ENCODE measurements at places on chromosomes 13 and 19.

DNA sequence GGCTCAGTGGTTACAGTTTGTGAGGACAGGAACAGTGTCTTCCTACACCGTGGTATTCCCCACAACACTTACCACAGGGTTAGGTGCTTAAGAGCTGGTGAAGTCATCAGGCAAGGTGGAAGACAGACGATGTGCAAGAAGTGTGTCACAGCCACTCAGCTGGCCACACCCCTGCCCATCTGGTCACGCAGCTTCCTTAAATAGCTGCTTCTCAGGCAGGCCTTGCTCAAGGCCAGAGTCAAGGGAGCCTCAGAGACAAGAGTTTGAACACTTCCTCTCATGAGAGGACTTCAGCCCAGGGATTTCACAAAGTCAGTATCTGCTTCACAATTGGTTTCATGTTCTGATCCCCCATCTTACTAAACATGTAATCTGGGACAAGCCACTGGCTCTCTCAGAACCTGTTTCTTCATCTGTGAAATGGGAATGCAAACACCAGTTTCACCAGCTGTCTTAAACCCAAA lies 80.3 kb upstream of the FRY start:
- no peak for DNase-seq

- no peak for DNase-seq
Measured at GRCh38 chr13:97505017-97505416, 71.0 kb downstream of the RAP2A start.

DNA sequence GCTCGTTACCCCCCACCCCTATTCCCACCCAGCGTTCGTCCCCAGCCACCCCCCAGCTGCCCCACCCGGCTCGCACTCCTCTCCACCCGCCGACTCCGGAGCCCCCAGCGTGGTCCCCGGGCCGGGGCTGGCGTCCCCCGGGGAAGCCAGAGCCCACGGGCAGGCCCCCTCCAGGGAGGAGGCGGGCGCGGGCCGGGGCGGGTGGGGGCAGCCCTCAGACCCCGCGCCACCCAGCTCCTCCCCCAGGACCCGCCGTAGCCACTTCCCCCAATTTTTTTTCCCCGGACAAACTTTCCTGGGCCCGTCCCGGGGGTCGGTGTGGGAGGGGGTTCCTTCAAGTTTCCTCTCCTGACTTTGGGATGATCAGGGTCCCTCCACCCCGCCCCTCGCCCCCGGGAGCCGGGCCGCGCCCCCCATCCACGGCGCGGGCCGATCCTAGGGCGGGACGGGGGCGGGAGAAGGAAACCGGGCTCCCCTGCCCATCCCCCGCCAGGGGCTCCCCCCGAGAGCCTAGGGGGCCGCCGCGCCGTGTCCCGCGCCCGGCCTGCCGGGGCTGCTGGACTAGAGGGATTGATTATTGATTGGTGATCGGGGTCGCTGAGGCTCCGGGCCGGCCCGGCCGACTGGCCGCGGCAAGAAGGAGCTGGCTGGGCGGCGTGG lies 927 bp upstream of the TSHZ3 start:
- DNase-seq, result no peak

DNA sequence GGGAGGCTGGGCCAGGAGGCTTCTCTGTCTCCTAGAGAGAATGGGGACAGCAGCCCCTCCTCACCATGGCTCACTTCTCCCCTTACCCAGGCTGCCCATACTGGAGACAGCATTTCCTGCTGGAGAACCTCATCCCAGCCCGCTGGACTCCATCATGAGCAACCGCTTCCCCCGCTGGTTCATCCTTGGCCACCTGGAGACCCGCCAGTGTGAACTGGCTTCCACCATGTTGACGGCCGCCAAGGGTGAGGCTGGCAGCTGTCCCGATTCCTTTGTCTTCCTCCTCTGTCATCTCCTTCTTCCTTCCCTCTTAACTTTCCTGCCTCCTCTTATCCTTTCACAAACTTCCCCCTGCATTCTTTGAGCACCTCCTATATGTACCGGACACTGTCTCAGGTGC lies 28.0 kb downstream of the ZSWIM4 start:
- DNase-seq, result no peak

DNA sequence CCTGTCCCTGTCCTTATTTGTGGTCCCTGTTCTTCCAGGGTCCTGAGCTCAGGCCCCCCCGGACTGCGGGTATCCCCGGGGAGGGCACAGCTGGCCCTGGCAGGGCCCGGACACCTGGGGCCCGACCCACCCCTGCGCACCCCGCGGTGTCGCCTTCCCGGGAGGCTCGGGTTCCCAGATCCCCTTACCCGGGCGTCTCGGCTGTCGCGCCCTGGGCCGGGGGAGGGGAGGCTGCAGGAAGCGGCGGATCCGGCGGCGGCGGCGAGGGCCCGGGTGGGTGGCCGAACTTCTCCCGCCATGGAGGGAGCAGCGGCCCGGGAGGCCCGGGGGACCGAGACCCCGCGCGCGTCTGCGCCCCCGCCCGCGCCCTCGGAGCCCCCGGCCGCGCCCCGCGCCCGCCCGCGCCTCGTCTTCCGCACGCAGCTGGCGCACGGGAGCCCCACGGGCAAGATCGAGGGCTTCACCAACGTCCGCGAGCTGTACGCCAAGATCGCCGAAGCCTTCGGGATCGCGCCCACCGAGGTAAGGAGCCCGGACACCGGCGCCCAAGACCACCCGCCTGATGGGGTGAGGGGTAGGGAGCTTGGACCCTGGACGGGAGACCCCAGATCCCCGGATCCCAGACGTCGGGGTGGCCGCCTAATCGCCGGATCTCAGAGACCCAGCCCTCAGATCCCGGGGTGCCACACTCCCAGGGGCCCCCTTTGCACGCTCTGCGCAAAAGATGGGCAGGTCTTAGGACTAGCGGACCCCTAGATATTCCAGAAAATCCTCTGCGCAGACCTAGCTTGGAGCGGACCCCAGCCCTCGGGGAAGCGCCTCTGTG lies at the start of gene GIPC3:
GIPC3 (plus strand) TSS at position 178 of the 826 bp plus-strand sequence; CDS start at position 298, 120 bp downstream.
- DNase-seq, result no peak

GRCh38 chr13:84393981-84394625 lies 511.8 kb upstream of the SLITRK1 start:
- DNase-seq, result no peak

DNA sequence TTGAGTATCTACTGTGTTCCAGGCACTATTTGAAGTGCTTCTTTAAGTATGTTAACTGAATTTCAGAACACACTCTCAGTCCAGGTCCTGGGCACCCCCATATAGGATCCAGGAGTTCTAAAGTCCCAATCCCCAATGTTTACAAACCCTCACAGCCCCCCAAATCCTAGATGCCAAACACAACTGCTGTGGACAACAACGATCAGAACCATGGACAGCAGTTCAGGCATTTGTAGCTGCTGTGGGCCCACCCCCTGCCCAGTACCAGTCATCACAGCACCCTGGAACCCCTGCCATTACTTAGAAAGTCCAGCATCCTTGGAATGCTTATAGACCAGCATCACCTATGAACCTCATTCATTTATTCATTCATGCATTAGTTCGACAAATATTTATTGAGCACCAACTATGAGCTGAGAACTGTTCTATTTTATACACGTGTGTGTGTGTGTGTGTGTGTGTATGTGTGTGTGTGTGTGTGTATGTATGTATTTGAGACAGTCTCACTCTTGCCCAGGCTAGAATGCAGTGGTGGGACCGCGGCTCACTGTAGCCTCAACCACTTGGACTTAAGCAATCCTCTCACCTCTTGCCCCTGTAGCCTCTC lies 19.3 kb upstream of the SDHAF1 start:
- no peak for DNase-seq

DNA sequence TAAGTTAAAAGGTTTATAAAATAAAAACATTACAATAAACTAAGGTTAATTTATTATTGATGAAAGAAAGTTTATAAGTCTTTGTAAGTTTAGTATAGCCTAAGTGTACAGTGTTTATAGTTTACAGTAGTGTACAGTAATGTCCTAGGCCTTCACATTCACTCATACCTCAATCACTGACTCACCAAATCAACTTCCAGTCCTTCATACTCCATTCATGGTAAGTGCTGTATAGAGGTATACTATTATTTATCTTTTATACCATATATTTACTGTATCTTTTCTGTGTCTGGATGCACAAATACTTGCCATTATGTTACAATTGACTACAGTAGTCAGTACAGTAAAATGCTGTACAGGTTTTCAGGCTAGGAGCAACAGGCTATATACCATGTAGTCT lies 490.0 kb downstream of the GPC6 start:
- no peak for DNase-seq

DNA sequence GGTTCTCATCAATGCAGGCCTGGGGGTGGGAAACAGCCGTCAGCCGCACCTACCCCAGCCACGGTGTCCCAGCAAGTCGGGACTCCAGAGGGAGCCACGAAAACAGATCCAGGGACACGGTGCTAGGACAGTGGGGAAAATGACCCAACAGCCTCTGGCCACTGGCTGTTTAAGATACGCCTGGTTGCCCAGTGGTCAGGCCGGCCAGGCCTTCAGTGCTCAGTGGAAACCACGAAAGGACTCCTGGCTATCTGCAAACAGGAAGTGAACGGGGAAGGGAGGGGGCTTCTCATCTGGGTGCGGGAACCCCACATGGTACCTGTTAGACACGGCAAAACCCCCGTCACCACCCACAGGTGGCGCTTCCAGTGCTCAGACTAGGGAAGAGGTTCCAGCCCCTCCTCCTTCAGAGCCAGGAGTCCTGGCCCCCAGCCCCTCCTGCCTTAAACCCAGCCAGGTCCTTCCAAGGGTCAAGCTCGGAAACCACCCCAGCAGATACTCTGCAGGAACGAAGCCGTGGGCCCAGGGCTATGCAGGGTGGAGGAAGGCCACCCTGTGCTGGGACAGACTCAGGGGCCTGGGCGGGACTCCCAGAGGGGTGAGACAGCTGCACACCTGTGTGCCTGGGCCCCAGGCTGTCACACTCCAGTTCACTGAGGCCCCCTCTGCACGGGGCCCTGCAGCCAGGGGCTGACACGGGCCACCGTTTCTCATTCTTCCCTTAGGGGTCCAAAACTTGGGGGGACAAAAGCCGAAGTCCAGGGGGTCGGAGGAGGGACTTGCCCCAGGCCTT lies 4.5 kb downstream of the PPP1R12C start:
- DNase-seq, result no peak
